ENCODE measurements at places on chromosomes 16 and 17.
A peak's percentile ranks its signal among the peaks of the same experiment; 100 is the strongest.

- DNase-seq = no peak
Measured at GRCh38 chr16:4477966-4478365, 1.8 kb downstream of the HMOX2 start.

- peak; percentile 39 for DNase-seq
Measured at GRCh38 chr17:44556832-44557606, at the start of gene FZD2. Gene FZD2 (plus strand): TSS chr17:44557484. CDS start chr17:44557689, 205 bp downstream.

- no peak for DNase-seq
Measured at GRCh38 chr17:82862737-82863382, 23.0 kb upstream of the ZNF750 start.

DNA sequence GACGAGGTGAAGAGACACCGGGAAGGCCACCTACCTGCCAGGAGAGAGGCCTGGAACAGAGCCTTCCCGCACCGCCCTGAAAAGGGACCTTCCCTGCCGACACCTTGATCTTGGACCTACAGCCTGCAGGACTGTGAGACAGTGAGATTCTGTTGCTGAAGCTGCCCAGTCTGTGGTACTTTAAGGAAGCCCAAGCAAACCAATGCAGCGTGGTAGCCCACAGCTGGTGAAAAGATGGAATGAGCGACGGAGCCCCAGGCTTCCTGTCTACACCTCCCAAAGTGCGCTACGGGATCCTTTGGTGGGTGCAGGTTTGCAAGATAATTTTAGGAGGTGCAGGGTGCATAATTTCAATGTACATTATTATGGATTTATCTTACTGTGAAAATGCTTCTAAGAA lies 33.9 kb downstream of the TNFRSF13B start:
- no peak for DNase-seq

DNA sequence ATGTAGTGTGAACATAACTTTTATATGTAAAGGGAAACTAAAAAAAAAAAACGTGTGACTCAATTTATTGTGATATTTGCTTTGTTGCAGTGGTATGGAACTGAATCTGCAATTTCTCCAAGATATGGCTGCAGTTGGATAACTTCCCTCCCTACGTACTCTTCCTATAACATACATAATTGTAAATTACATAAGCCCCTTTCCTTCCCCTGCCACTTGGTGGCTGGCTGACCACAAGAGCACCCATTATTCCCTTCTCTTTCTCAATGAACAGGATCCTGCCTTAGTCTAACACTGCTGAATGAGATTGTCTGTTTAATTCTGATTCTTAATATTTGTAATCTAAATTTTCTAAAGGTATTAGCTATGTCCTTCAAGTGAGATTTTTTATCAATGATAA lies 27.8 kb downstream of the CCL4 start:
- DNase-seq = no peak

Measured in esophagus squamous epithelium (tissue), 5 donors.